Fibroblast of the aortic adventitia (primary cell): ENCODE measurements at places on chromosomes 2 and 18. TPM values are rescaled to one million over a fixed set of nuclear protein-coding genes. Genes with fewer than 3 reads are reported as not detected.

CYP27A1 gene
- 10.5 and 42.8 TPM in 2 replicates for total RNA-seq

HMSD gene
- 0.09 and 0.90 TPM in 2 replicates for total RNA-seq

MORN2 gene
- 25.3 and 34.7 TPM in 2 replicates for total RNA-seq

LOXHD1 gene
- not detected in 2 replicates for total RNA-seq

NCKAP5 gene
- 1.7 and 4.4 TPM in 2 replicates for total RNA-seq
